ENCODE measurements at places on chromosomes 3 and 15.

- DNase-seq, result no peak
Measured at GRCh38 chr15:31141792-31142191, 40.3 kb upstream of the TRPM1 start.

DNA sequence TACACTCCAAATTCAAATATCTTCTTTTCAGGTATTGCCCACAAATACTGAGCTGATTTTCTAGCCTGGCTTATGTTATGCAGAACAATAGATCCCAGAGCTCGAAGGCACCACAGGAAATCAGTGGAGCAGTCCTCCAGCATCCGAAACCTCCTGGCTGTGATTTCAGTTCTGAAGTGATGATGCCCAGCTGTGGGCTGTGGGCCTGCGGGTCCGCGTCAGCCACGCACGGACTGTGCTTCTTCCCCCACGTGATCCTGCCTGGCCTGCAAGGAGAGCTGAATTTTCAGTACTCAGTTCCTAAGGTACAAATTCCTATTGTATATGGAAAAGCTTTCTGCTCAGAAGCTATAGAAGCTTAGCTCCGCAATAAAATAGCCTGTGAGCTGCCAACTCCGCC lies 96.2 kb downstream of the OCA2 start:
- no peak for DNase-seq

GRCh38 chr15:91099995-91100813 lies at the start of gene SV2B:
Gene SV2B (plus strand): TSS chr15:91100257. CDS start chr15:91226264, 126,007 bp downstream.
- DNase-seq, result peak; percentile 65

DNA sequence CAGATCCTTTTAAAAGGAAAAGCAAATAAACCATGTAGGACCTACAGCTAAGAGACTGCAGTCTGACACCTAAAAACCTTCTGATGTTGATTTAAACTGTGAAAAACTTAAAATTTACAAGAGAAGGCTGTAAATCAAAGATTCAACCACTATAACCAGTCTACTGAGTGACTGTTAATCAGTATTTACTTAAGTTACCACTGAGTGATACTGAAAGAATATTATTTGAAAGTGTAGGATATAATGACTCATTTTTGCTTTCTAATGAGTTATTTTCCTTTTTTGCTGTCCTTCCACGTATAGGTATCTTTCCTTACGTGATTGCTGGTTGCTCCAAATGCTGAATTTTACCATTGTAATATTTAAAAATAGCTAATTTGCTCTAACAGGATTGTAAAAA lies 44.6 kb downstream of the RFX7 start:
- no peak for DNase-seq

- peak; percentile 12 for DNase-seq
Measured at GRCh38 chr15:83769411-83769999, 115.6 kb downstream of the ADAMTSL3 start.

DNA sequence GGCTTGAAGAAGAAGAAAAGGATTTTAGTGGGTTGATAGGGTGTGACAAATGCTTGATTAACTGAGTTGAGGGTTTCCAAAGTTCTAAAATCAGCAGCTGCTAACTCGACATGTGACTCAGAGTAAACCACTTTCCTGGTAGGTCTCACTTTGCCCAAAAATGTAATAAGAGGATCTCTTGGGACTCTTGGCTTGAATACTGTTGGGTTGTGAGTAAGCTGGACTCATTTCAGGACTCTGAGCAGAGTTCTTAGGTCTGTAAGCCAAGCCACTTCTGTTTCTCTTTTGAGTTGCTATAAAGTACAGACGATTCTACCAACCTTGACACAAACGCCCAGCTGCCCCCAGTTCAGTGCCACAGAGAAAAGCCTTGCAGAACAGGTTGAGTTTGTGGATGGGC lies 241.1 kb downstream of the ZNF621 start:
- no peak for DNase-seq

- DNase-seq, result no peak
Measured at GRCh38 chr3:14126887-14127505, 2.1 kb downstream of the TMEM43 start.

DNA sequence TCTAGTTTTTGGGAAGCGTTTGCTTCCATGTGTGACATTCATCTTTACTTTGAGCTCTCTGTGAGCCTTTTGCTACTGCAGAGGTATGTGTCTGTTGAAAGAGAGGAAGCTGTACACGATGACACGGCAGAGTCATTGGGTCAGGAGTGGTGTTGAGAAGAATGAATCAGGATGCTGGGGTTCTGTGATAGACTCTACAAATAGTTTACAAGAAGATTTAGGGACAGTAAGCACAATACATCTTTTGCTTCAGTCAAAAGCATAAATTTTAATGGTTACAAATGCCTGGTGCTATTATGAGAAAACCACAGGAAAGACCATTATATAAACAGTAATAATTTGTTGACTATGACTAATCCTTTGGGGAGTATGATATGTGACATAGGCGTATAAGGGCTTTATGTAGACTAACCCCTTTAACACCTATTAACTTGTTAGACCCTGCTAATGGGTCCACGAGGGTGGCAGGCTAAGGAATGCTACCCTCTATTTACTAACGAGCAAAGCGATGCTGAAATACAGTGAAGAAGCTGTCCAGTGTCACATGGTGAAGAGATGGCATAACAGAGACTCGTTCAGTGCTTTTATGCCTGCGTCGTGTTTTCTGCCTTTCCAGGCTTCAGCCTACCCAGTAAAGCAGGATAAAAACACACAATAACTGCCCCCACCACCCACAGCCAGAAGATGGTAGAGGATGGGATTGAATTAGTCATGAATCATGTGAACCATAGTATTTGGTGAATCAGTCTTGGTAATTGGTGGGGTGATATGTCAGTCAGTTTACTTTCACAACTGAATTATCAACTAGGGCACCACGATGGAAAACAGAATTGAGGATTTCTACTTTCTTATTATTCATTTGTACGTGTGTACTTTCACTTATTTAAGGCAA lies 118.8 kb downstream of the LPP start:
- DNase-seq, result no peak

DNA sequence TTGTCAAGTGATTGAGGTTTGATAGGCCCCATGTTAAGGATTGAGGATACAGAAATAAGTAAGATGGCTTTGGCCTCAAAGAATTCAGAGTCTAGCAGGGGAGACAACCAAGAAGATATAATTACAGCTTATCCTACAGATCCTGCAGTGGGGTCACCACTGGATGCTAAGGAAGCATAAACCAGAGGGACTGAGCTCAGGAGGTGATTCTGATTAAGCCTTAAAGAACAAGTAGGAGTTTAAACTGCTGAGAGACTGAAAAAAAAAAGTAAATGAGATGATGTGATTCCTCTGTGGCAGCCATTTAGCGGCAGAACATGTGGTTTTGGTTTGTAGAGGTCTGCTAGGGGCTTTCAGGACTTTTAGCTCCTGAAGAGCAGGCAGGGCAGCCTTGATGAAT lies 72.1 kb upstream of the ROPN1 start:
- DNase-seq, result no peak

DNA sequence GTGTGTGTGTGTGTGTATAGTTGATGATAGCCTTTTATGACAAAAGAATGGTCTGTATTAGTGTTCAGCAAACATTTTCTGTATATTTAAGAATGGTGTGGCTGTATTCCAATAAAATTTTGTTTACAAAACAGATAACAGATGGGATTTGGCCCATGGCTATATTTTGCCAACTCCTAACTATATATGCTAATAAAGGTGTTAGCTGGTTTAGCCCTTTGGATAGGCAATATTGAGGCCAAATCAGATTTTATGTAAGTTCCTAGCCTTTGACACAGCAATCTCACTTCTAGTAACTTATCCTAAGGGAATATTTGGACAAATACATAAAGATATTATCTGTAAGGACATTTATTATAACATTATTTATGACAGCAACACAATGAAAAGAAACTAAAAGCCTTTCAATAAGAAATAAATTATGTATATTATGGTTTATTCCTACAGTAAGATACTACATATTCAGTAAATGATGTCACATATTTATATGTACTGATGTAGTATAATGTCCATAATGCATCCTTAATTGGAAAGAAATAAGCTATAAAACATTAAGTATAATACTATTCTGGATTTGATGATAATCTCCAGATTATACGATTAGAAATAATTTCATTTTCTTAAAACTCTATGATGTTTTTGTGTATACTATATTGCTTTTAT lies 264.0 kb downstream of the RBMS3 start:
- DNase-seq, result no peak

GRCh38 chr15:80403712-80404056 lies 498 bp upstream of the ARNT2 start:
- peak; percentile 64 for DNase-seq

GRCh38 chr15:77369168-77369567 lies 50.7 kb downstream of the PEAK1 start:
- DNase-seq, result no peak

DNA sequence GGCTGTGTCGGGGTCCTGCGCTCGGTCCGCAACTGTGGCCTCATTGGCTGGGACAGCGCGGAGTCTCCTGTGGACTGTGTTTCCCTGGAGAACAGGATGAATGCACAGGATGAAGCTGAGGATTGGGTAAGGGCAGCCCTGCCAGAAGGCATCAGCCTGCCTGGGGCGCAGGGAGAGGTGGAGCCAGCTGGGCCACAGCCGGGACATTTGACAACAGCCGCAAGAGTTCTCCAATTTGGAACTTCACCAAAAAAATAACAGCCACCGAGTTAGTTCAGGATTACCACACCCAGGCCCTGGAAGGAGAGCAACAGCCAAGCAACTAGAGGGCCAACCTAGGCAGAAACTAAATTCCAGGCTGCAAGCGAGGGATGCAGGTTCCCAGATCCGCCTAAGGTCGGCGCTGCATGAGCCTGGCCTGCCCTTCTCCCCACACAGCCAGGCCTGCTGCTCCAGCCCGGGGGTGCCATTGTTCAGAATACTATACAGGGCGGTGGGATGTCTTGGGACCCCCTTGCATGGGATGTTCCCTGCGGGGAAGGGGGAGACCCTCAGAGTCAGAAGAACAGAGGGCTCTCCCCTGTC lies 229.3 kb downstream of the OCA2 start:
- peak; percentile 69 for DNase-seq

DNA sequence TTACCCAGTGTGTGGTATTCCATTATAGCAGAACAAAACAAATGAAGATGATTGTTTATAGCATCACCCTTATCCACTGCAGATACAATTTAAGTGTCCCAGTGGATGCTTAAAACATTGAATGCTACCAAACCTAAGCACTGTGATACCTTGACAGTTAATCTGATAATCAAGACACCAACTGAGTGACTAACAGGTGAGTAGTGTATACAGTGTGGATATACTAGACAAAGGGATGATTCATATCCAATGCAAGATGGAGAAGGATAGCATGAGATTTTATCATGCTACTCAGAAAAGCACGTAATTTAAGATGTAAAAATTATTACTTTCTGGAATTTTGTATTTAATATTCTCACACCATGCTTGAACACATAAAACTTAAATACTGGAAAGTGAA lies 1449.0 kb downstream of the OTOL1 start:
- DNase-seq, result no peak

- DNase-seq, result no peak
Measured at GRCh38 chr3:149276619-149277018, 55.0 kb upstream of the CP start.

DNA sequence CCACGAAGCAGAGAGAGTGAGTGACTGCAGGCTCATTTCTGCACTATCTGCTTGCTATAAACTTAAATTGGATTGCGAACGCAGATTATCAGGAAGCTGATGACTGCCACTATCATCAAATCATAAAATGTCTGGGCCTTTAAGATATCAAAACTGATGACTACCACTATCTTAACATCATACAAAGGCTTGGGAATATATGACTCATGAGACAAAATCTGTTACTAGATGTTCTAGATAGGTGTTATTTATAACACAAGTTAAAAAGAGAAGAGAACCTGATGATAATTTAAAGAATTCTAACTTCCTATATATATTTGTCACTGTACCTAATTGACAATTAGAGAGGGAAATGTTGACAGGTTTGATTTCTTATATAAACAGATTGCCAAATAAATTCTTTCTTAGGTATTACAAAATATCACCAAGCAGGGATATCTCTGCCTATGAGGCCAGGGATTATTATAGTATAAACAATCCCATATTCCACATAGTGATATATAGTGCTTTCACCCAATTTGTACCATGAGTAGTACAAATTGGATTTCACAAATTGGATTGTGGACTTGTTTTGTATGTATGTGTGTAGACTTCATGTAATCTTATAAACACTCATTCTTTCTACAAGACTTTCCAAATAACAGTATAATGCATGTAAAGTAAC lies 1157.2 kb downstream of the ROBO1 start:
- DNase-seq, result no peak

GRCh38 chr3:118116991-118117390 lies 917.7 kb downstream of the IGSF11 start:
- no peak for DNase-seq

DNA sequence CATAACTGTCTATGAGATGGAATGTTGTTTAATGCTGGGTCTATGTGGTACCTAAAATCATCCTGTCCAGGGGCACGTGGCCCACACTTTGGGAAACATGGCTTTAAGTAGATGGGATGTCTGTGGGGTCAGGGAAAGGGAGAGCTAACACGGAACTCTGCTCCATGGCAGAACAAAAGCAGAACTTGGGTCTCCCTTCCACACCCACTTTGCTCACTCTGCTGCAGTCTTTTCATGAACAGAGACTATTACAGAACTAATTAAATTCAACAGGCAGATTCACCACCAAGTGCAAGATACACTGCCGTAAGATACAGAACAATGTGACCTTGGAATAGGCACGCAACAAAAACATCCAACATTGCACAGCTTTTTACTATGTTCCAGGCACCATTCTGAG lies 28.2 kb downstream of the POPDC2 start:
- DNase-seq, result no peak

DNA sequence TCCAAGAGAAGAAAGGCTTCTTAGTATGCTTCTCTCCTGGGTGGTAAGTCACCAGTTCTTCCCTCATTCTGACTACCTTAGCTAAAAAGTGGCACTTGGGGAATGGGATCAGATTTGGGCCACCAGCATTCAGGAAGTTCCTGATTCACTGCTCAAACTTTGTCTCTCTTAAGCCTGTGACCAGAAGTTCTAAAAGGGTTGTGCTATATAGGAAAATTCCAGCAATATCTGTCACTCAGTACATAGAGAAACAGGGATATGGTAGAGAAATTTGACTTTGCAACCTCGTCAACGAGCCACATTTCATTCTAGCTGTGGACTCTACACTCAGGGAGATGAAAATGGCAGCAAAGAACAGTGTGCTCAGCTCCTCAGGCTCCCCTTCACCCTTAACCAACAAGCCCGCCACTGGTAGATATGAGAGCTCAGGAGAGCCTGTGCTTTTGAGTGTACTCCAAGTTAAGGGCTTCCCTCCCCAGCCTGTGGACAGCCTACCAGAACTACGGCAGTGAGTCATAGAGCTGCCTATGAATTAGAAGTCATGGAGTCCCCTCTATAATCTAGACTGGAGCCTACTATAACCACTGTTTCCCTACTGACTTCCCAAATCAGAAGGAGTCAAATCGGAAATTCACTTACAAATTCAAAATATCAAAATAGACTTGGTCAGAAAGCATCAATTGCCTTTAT lies 52.6 kb upstream of the MYO5C start:
- DNase-seq, result peak; percentile 29

GRCh38 chr3:187044867-187045552 lies 94.3 kb downstream of the RPL39L start:
- DNase-seq, result no peak

GRCh38 chr3:37689645-37690356 lies 171.9 kb upstream of the CTDSPL start:
- DNase-seq, result no peak

GRCh38 chr15:100192097-100193080 lies 149.4 kb downstream of the ADAMTS17 start:
- DNase-seq, result no peak

Data from lung (tissue), 17 donors.